Esophagus squamous epithelium (tissue), 5 donors: ENCODE measurements at places on chromosomes 7 and 10.

DNA sequence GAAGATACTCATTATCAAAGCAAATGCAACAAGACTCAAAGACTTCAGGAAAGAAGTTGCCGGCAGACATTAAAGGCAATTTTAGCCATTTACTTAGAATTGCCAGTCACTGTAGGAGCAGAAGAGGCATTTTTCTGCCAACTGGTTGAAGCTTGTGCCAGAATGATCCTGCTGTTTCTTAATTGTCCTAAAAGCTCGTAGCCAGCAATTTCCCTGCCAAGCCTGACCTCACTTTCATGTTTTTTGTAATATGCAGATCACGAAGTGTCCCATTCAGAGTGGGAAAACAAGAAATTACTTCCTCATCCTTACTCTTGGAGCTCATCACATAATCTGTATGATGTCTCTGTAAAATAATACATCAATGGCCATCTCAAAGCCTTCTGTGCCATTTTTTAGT lies 130.9 kb upstream of the ANKRD1 start:
- no peak for DNase-seq

DNA sequence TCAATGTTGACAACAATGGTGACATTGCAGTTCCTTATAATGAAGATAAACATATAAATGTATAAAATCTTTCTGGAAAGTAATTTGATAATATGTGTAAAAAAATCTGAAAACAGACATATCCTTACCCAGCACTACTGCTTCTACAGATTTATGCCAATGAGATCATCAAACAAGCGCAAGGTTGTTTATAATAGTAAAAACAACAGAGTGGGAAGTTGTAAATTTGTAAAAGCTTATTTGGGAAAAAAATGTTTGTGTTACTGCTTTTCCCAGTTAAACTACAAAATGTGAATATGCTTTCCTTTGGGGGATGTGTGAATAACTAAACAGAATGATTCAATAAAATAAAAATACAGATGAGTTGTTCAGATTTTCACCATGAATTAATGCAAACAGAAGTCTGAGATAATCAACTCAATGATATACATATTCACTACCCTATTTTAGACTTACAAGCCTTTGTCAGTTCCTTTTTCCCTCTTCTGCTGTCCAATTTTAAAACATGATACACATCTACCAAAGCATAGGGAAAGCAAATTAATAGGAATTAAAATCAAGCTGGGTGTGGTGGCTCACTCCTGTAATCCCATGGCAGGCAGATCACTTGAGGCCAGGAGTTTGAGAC lies 82.1 kb downstream of the USP6NL start:
- DNase-seq: no peak

DNA sequence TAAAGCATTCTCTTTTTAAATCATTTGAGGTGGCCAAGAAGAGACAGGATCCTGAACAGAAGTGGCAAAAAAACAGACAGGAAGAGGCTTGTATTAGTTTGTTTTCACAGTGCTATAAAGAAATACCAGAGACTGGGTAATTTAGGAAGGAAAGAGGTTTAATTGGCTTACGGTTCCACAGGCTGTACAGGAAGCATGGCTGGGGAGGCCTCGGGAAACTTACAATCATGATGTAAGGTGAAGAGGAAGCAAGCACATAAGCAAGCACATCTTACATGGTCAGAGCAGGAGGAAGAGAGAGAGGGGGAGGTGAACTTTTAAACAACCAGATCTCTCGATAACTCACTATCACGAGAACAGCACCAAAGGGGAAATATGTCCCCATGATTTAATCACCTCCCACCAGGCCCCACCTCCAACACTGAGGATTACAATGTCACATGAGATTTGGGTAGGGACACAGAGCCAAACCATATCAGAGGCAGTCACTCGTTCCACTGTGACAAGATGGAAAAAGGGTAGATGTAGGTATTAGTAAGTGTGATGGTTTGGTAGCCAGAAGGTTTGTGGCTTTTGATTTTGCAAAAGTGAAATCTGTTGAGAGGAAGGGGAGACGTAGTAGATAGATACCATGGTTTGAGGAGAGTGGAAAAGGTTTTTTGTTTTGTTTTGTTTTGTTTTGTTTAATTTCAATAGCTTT lies 5.1 kb downstream of the MSRB2 start:
- no peak for DNase-seq

GRCh38 chr10:112628951-112629609 lies 182.1 kb downstream of the VTI1A start:
- no peak for DNase-seq

- no peak for DNase-seq
Observed at GRCh38 chr10:80477813-80478212, 23.7 kb downstream of the TSPAN14 start.

GRCh38 chr10:116888380-116889055 lies 39.2 kb downstream of the ENO4 start:
- no peak for DNase-seq

GRCh38 chr7:94391726-94392392 lies 2.8 kb upstream of the COL1A2 start:
- no peak for DNase-seq
